Fibroblast of skin of right biceps (primary cell): ENCODE measurements at places on chromosomes 12 and 14.

- DNase-seq = no peak
These were observed 96.3 kb downstream of the ST8SIA1 start for GRCh38 chr12:22238211-22238610.

- peak; percentile 88 for DNase-seq
These were observed 60.2 kb upstream of the ACTN1 start for GRCh38 chr14:69039288-69039628.

GRCh38 chr12:80700327-80700726, 7.1 kb upstream of the MYF6 start:
- DNase-seq = no peak

DNA sequence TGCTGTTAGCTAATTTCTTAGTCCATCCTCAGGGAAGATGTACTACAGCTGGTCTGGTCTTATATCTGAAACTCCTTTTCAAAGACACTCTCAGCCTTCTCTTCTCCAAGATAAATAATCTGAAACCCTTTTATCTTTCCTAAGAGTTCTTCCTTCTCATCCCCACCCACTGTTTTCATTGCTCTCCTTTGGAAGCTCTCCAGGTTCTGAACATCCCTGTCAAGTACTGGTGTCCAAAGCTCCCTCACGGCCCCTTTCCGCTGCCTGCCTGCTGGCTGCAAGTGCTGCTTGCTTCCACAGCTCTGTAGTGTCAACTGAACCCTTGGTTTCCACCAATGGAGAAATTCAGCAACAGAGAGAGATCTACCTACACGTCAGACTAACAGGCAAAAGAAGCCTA, 6.6 kb upstream of the SLC6A13 start:
- peak; percentile 9 for DNase-seq

DNA sequence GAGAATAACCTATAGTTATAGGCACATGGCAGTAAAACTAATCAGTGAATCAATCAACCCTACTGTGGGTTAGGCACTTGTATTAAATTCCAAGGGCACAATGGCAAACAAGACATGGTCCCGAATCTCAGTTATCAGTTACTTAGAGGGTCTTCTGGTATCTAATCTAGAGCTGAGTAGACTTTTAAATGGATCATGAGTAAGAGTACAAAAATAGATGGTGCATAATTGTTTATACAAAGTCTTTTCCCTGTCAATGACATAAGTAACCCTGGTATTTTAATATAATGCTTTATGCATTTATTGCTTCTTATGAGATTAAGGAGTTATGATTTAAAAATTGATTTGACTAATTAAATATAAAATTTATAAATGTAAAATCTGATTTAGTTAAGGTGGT, 23.0 kb upstream of the KCNJ8 start:
- DNase-seq = no peak

- DNase-seq = no peak
These were observed 10.2 kb downstream of the ARHGDIB start for GRCh38 chr12:14950982-14951746.

DNA sequence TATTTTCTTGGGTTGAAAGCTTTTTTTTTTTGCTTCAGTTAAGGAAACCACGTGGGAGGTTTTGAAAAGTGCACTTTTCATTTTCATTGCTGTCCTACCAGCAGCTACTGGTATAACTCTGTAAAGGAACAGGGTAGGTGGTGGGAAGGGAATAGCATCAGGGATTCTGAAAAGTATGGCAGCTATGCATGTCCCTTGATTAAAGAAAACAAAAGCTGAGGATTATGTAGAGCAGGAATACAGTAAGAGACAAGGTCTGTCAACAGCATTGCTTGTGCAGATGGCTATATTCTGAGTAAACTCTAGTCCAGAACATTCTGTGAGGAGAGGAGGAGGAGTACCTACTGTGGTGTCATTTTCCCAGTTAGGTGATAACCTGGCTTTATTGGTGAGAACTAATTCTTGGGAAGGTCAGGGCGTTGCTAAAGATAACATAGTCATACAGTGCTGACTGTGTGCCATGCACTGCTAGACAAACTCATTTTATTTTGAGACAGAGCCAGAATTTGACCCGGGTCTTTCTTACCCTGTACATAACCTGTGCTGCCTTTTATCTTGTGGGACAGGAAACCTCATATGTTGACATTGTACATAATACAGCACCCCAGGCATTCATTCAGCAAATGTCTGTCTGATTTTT, 80.3 kb upstream of the TRAF3 start:
- no peak for DNase-seq

DNA sequence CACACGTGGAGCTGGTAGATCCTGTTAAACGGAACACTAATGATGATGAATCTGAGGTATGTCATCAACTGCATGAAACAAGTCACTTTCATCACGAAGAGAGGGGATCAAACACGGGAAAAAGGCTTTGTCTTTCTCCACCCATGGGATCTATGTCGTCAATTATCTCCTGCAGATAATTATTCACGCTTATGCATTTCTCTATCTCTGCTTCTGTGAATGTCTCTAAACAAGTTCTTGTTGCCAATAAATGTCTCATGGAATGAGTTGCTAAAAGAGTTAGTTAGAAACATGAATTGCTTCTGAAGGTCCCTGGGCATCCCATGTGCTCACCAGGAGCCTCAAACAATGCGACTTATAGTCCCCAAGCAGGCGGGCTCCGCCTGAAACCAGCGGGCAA, 1228.2 kb upstream of the TMEM132C start:
- no peak for DNase-seq

- DNase-seq = no peak
These were observed 96.2 kb downstream of the BTG1 start for GRCh38 chr12:92049403-92049802.

- no peak for DNase-seq
These were observed 41.2 kb downstream of the KANSL2 start for GRCh38 chr12:48640854-48641253.

DNA sequence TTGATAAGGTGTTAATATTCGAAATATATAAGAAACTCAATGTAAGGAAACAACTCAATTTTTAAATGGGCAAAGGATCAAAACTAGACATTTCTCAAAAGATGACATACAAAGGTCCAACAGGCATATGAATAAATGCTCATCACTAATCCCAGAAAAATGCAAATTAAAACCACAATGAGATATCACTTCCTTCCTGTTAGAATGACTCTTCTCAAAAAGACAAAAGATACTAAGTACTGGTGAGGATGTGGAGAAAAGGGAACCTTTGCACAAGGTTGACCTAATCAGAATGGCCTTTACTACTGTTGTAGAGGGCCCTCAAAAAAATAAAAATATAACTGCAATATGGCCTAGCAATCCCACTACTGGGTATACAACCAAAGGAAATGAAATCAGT, 383.4 kb downstream of the KCNH5 start:
- DNase-seq = peak; percentile 21

DNA sequence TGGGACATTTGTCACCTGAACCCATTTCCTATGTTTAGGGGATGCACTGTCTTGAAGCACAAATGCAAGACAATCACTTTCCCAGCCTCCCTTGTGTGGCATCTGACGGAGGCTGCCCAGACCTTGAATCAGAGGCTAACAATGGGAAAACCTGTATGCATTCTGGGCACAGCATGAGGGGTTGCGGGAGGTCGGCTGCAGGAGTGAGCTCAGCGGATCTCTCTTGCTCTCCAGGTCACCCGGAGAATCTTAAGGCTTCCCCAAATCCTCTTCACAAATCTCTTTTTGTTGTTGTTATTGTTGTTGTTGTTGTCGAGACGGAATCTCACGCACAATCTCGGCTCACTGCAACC, 15.3 kb downstream of the NFKBIA start:
- DNase-seq = no peak

GRCh38 chr14:81096656-81097055, 124.1 kb downstream of the GTF2A1 start:
- no peak for DNase-seq

- DNase-seq = no peak
These were observed 54.1 kb upstream of the ASPG start for GRCh38 chr14:104031384-104031783.

GRCh38 chr14:77979666-77980351, 179.9 kb downstream of the ADCK1 start:
- DNase-seq = peak; percentile 66

DNA sequence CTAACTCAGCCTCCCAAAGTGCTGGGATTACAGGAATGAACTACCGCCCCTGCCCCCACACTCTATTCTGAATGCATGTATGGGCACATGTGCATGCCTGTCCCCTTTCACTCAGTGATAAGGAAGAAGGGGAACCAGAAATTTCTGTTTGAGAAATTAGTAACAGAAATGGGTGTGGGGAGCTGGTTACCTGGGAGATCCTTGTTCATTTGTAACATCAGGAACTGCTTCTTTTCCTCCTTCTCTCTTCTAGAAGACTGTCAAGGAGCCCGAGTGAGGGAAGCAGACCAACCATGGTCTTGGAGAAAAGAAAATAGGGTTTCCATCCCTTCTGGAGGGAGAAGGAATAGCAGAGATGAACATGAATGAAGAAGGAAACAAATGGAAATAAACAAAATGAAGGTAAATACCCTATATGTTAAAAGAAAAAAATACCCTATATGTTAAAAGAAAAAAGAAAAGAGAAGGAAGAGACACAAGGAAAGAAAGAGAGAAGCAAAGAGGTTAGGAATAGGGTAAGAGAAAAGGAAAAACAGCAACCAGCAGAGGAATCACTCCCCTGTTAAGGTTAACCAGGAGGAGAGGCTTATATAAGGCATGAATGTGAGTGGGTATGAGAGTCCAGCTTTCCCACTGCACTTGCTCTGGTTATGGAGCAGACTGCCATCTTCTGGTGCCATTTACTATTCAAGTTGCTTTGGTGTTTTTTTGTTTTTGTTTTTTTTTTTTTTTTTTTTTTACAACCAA, 3.3 kb downstream of the PPP1R3E start:
- DNase-seq = peak; percentile 41

GRCh38 chr12:6962285-6963015, 8.0 kb downstream of the PHB2 start:
- DNase-seq = no peak

- DNase-seq = peak; percentile 31
These were observed 113.2 kb downstream of the CAND1 start for GRCh38 chr12:67382241-67382871.

GRCh38 chr14:33114331-33114730, 175.7 kb downstream of the NPAS3 start:
- DNase-seq = no peak

GRCh38 chr12:49503674-49504180, 35.1 kb upstream of the KCNH3 start:
- DNase-seq = peak; percentile 75

DNA sequence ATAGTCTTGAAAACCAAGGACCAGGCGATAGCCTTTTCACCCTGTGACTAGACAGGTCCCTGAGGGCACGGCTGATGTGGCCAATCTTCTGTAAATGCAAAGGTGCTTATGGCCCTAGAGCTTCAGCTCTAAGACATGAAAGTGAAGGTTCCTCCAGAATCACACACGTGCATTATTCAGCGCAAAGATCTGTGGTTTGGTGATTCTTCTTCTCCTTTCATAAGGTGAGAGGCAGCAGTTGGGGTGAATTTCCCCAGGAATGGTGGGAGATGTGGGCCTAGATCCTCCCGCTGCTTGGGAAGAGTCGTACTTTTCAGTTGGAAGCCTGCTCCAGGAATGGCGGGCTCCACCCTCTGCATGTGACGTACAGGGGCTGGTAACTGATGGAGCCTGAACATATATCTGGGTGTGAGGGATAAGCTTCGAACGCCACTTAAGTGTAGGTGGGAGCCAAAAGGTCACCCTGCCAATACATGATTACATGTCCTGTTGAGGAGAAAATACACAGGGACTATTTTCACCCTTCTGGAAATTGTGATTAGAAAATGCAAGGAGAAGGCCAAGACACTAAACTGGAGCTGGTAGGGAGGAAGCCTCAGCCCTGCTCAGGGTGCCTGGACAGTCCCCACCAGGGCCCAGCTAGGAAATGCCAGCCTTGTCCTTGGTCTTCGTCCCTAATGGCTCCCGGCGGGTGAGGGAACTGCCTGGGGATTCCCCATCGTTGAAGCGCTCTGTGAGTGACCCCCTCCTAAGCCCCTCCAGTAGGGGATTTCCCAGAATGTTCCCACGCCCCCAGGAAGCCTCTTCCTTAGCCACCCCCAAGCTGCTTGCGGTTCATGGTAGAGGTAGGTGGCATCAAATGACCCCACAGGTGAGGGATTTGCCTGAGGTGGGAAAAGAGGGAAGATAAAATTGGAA, 17.6 kb downstream of the BATF start:
- no peak for DNase-seq

DNA sequence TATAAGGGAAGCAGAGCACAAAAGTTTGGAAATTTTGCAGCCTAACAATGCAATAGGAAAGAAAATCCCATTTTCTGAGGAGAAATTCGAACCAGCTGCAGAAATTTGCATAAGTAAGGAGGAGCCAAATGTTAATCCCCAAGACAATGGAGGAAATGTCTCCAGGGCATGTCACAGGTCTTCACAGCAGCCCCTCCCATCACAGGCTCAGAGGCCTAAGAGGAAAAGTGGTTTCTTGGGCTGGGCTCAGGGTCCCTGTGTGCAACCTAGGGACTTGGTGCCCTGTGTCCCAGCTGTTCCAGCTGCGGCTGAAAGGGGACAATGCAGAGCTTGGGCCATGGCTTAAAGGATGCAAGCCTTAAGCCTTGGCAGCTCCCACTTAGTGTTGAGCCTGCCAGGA, 190.0 kb downstream of the MDGA2 start:
- no peak for DNase-seq

- peak; percentile 3 for DNase-seq
These were observed 8.7 kb downstream of the TM7SF3 start for GRCh38 chr12:27005495-27005894.

GRCh38 chr12:68237078-68237477, 11.5 kb upstream of the IL26 start:
- no peak for DNase-seq

DNA sequence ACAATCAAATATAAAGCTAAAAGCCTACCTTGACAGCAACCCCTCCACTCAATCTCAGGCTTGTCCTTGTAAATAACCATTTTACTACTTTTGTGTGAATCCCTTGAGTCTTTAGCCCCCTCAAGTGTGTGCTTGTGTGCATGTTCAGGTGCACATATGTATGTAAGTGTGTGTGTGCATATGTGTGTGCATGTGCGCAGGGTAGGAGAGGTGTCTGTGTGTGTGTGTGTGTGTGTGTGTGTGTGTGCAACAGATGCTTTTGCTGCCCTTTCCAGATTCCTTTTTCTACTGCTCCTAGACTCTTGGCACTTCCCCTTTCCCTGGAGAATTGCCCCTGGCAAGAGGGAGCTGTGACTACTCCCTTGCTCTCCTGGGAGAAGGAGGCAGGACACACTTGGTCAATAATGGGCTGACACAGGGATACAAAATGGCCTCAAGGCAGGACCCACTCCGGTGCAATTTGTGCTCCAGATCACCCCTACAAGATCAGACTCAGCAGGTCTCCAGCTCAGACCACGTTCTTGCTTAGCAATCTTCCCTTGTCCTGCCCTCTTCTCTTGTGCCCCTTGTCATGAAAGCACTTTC, 73.4 kb downstream of the IFNG start:
- DNase-seq = no peak

DNA sequence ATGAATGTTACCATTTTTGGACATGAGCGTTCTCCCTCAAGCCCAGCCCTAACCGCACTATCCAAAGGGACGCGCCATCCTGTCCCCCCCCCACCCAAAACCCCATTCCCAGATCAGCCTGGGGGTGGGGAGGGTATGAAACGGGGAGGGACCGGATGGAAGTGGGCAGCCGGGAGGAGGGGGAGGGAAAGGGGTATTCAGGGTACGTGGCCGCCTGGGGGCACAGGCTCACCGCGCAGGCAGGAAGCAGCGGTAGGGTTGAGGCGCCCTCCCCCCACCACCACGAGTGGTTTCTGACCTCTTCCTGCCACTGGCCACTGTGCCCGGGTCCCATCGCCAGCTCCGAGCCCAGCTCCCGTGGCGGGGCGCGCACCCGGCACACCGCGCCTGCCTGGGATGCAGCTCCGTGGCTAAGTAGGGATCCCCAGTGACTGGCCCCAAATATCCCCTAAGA, 1.4 kb downstream of the ACTN1 start:
- peak; percentile 99 for DNase-seq

- DNase-seq = peak; percentile 58
These were observed 34.1 kb upstream of the NEDD1 start for GRCh38 chr12:96872961-96873360.
